ENCODE measurements at places on chromosomes 1 and 21.

GRCh38 chr1:15090373-15090772 is 63.2 kb upstream of the TMEM51 start:
- no peak for DNase-seq

GRCh38 chr1:204468206-204468605 is 26.4 kb downstream of the PIK3C2B start:
- no peak for DNase-seq

- peak; percentile 78 for DNase-seq
These were observed 47.0 kb upstream of the SDC3 start for GRCh38 chr1:30955448-30956015.

DNA sequence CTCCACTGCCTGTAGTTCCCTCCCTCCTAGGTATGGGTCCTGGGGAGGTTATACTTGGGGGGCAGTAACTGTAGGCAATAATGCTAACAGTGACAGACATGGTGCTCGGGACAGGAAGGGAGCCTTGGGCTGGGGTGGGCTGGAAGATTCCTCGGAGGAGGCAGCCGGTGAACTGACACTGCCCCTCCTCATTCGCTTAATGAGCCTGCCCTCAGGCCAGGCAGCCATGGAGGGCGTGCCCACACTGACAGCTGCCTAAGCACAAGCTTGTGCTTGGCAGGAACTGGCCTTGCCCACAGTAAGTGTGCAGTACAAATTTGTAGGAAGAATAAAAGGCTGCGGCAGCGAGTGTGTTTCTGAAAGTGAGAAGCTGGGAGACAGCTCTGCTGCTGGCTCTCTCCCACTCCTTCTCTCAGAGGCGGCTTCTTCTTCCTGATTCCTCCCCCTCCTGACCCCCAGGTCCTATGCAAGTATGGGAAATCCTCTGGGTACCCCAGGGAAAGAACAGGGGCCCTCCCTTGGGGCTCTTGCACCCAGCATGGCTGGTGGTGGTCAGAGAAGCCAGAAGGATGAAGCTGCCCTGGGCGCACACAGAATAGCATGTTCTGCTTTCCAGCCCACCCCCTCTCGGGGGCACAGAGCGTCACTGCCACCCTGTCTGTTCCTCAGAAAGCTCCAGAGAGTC is 23.6 kb downstream of the OPTC start:
- no peak for DNase-seq

DNA sequence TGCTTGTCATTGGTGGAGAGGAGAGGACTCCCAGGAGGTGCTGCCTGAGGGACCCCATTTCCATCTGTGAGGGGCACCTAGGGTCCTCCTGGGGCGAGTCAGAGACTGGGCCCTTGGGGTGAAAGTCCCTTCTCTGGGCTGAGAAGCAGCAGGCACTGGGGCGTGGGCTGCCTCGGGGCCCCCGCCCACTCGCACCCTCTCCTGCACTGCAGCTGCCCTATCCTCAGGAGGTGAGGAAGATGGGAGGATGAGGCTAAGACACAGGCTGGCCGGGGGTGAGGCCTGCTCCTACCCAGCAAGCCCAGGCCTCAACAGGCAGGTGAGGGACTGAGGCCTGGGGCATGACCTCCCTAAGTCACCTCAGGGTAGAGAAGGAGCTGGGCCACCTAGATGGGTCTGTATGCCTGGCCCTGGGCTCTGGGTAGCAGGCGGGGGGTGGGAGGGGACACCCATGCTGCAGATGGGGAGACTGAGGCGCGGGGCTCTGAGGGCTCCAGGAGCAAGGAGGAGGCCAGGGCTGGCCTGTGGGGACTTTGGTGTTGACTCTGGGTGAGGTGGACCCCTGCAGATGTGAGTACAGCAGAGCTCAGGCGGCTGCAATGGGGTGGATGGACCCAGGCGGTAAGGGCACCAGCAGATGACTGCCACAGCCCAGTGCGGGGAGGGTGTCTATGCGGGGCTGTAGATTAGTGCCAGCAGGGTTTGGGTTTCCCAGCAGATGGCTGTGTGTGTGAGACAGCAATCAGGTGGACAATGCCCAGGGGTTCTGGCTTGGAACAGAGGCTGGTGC is 10.4 kb upstream of the ZNF669 start:
- DNase-seq: no peak

DNA sequence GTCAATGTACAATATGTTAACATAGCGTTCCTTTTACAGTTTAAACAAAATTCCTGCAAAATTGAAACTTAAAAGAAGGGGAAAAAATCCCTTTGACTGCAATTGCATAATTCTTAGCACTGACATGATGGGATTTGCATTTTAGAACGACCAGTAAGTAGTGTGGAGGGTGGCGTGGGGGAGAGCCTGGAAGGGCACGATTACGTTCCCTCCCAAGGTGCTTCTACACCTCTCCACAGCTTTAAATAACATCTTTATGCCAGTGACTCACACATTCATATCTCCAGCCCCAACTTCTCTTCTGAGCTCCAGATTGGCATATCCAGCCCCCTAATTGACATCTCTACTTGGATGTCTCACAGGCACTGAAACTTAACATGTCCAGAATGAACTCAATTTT is 64.3 kb downstream of the OLFML3 start:
- DNase-seq: no peak

DNA sequence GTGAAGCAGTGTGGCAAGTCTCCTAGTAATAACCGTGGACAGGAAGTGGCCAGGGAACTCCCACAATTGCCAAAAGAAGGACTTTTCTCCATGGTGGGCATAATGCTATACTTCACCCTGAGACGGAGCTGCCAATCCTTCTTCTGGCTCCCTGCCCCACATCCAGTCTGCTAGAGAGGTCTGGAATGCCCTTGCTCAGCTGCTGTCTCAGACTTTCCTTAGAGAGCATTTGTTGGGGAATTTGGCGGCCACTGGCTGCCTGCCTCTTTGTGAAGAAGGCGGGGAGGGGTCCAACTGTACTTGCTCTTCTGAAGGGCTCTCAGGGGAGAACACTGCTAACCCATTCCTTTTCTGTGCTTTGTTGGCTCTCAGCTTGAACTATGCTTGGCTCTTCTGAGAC is 123.7 kb upstream of the EDN2 start:
- DNase-seq: peak; percentile 81

DNA sequence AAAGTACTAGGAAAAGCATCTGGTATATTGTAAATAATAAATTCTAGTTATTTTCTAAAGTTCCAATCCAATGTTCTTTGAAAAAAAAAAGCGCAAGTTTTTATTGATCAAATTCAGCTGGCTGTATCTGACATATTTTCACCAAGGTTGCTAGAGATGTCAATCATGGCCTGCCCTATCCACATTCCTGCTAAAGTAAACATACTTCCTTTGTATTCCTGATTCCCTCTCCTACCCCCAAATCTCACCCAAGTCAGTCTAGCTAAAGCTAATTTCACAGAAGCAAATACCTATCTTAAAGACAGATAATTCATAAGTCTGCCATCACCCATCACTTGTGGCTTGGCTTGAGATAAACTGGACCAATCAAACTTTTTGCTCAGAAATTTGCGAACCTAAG is 21.3 kb downstream of the ANKRD13C start:
- no peak for DNase-seq

GRCh38 chr1:184545601-184546000 is 158.8 kb downstream of the C1orf21 start:
- peak; percentile 61 for DNase-seq

- no peak for DNase-seq
These were observed 29.6 kb upstream of the C1orf105 start for GRCh38 chr1:172390683-172391551.

GRCh38 chr1:47853059-47853458 is 144.1 kb downstream of the TRABD2B start:
- no peak for DNase-seq

GRCh38 chr1:247118946-247119446 is 14.8 kb upstream of the ZNF669 start:
- DNase-seq: peak; percentile 21

DNA sequence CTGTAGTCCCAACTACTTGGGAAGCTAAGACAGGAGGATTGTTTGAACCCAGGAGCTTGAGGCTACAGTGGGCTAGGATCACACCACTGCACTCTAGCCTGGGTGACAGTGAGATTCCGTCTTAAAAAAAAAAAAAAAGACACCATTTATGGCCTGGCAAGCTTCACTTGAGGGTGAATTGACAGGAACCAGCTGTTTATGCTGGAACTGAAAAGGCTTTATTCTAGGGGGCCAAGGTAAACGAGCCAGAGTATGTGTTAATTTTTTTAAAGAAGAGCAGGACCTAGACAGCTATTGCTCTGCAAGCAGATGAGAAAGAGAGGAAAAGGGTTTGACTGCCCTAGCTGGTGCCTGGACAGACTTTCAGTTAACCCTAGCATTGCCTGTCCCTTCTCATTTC is 37.0 kb downstream of the S100A6 start:
- no peak for DNase-seq

GRCh38 chr1:18951818-18952391 is 4.6 kb downstream of the IFFO2 start:
- no peak for DNase-seq

DNA sequence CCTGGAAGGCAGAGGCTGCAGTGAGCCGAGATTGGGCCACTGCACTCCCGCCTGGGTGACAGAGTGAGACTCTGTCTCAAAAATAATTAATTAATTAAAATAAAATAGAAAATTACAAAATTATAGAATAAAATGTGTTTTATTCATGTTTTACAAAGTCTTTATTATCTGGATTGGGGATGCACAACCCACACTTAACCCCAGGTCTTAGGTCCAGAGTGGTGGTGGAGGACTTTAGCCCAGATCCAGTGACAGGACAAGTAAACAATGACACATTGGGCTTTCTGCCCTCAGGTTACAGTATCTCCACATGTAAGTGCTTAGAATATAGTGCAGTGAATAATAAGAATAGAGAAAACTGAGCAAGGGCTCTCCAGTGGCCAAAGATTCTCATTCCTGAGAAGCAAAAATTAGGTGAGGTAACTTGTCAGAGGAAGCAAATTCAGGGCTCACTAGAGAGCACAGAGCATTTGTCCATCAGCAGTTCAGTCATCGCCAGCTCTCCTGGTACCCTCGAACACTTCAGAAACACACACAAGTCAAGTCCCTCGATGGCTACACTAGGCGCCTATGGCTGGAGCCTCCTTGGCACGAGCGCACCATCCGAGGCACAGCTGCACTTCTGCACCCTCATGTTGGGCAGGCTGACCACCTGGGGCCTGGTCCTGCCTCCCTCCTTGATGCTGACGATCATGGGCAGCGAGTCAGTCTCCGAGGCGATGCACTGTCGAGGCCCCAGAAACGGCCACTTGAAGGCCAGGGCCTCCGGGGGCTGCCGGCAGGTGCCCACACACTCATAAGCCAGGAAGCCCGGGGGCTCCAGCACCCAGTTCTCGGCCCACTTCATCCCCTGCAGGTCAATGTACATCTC is 2.6 kb downstream of the LEFTY1 start:
- DNase-seq: no peak

DNA sequence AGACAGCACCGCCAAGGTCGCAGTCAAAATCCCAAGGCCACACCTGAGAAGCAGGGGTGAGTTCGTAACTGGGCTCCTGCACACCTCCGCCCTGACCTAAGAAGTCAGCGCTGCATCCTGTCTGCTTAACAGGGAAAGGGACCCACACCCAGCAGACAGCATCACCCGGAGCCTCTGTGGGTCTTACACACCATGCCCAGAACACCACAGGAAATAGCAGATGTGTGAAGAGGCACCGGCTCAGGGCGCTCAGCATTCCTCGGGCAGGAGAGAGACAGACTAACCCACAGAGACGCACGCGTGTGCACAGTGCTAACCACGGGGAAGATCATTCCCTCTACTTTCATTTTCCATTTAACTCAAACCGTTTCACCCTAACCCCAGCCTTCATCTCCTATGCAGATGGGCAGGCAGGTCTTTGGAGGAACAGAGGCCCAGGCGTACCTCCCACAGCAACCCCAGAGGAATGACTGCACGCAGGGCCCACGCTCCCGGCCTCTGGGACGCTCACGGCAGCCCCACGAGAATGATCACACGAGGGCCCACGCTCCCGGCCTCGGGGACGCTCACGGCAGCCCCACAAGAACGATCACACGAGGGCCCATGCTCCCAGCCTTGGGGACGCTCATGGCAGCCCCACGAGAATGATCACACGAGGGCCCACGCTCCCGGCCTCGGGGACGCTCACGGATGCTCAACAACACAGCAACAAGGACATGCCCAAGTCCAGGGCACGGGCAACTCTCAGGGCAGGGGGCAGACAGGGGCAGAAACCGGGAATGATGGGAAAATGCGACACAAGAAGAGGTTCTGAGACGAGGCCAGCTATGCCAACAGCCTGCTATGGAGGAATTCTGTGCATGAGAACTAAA is 20.9 kb downstream of the POFUT2 start:
- DNase-seq: no peak

DNA sequence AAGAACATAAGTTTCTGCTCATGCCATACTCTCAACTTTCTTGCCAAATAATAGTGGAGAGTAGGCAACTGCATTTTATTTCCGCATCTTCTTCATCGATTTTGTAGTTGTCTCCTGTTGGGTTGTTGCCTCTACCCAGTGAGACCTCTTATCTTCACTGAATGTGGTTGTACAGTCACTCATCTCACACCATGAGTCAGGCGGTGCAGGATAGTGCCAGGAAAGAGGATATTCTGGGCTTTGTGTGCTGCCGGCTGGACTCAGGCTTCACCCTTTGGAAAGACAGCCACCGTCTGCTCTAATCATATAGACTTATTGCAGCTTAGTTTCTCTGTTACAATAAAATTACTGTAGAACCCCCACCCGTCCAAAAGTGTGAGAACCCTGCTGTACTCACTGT is 154.3 kb upstream of the USP24 start:
- DNase-seq: peak; percentile 45

DNA sequence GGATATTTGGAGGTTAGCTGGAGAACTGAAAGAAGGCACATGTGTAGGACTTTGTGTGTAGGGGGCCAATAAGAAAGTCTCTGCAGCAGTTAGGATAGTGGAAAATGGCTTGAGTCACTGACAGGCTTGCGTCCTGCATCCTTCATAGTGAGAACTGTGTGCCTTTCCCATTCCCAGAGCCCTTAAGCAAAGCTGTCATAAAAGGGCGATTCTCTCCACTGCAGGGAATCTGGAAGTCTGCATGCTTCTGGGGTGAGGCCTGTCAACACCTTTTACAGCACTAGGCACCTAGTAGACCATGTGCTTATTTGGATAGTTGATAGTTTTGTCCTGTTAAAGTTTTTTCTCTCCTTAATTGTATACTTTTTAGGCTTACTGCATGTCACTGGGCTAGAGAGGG is 39.4 kb upstream of the MACF1 start:
- no peak for DNase-seq

DNA sequence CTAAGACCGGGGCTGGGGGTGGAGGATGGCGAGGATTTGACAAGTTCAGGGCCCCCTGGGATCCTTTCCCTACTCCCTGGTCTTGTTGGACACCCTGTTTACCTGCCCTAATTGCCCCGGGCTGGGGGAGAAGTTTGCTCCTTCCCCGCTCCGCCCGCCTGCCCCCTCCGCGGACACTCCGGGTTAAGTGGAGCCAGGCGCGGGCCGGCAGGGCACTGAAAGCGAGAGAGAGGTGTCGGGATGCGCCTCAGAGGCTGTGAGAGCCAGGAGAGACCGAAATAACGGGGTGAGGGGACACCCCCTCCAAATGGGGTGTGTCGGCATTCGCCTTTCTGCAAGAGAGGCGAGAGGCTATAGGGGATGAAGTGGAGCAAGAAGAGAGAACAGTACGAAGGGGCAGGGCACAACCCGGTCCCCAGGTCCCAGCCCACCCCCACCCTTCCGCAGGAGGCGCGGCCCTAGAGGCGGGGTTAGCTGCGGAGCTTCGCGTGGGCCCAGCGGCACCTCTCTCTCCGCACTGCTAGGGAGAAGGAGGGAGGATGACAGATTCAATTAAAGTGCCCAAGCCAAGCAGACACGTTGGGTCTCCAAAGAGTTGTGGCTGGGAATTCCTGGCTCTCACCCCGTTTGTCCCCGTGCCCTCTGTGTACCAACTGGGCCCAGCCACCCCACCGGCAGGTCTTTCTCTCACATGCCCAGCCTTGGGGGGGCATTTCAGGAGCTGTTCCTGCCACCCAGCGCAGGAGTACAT is 3.8 kb downstream of the EFNA3 start:
- no peak for DNase-seq

- DNase-seq: no peak
These were observed 416.6 kb downstream of the RWDD3 start for GRCh38 chr1:95650631-95651030.
